ENCODE measurements at places on chromosomes 6 and 20. TPM values are rescaled to one million over a fixed set of nuclear protein-coding genes. Genes with fewer than 3 reads are reported as not detected.

GRCh38 chr6:3520281-3521230, 63.7 kb upstream of the SLC22A23 start:
- H3K27ac ChIP-seq: no peak overlapping the region
- H3K27me3 ChIP-seq: no peaks in the 10 kb centered on the region
- peaks cover 12% of the 10 kb centered on the region for H3K4me1 ChIP-seq

DNA sequence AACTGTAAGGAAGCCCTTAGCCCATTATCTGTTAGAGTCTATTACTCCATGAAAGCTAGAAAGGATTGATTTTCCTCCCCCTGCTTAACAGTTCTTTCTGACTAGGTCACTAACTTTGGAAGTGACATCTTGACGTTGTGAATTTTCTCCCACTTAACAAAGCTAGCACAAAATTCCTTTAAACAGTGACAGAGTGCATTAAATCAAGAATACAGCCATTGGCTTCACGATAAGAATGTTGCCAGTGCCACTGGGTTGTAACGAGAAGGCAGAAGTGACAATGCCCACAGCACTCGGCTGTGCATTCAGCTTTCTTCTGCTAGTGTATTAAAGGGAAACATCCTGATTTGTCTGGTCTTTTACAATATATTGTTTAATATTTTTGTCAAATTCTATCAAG, 182.7 kb upstream of the DTNBP1 start:
- H3K4me3 ChIP-seq: no peak overlapping the region
- no peaks in the 10 kb centered on the region for H3K27me3 ChIP-seq
- DNase-seq: no peak
- no peaks in the 10 kb centered on the region for H3K36me3 ChIP-seq
- H3K27ac ChIP-seq: no peak overlapping the region
- H3K4me1 ChIP-seq: no peaks in the 10 kb centered on the region

Gene FUT9
- not detected for total RNA-seq

GRCh38 chr6:166630462-166630861, 3.4 kb upstream of the RPS6KA2 start:
- H3K36me3 ChIP-seq: no peaks in the 10 kb centered on the region
- H3K4me1 ChIP-seq: peaks cover 23% of the 10 kb centered on the region
- no peak for DNase-seq
- H3K27me3 ChIP-seq: peaks cover 9% of the 10 kb centered on the region
- H3K27ac ChIP-seq: no peak overlapping the region

GRCh38 chr20:41307021-41307420, 10.5 kb downstream of the ZHX3 start:
- no peak for DNase-seq
- no peak overlapping the region for H3K4me3 ChIP-seq
- no peaks in the 10 kb centered on the region for H3K27me3 ChIP-seq
- H3K4me1 ChIP-seq: peaks cover 14% of the 10 kb centered on the region

- H3K27ac ChIP-seq: no peak overlapping the region
- H3K4me3 ChIP-seq: no peak overlapping the region
- H3K4me1 ChIP-seq: peaks cover 9% of the 10 kb centered on the region
- peak; percentile 20 for DNase-seq
- no peaks in the 10 kb centered on the region for H3K27me3 ChIP-seq
Observed at GRCh38 chr6:39980839-39981580, 46.7 kb upstream of the MOCS1 start.

Gene PDSS2
- 10.8 TPM for total RNA-seq

DNA sequence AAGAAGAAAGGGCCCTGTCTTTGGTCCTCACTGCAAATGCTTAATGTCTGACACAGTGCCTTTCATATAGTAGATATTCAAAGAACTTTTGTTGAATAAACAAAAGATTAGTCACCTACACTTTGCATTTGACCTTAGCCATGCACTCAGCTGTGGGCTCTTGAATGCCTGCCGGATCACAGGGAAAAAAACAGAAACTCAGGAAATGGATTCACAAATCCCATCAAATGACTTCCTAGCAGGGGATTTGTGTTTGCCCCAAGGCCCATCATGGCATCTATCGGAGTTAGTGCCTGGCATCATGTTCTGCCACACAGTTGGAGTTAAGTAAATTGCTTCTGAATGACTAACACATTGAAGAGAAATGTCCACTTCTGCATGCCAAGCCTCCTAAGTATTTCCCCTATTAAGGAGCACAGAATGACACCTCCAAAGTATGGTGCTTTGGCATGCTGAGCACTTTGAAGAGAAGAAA, 72.3 kb upstream of the DST start:
- H3K4me1 ChIP-seq: peaks cover 38% of the 10 kb centered on the region
- no peaks in the 10 kb centered on the region for H3K27me3 ChIP-seq
- DNase-seq: no peak
- no peak overlapping the region for H3K4me3 ChIP-seq
- no peaks in the 10 kb centered on the region for H3K36me3 ChIP-seq
- H3K27ac ChIP-seq: peak overlapping the region; percentile 46

DNA sequence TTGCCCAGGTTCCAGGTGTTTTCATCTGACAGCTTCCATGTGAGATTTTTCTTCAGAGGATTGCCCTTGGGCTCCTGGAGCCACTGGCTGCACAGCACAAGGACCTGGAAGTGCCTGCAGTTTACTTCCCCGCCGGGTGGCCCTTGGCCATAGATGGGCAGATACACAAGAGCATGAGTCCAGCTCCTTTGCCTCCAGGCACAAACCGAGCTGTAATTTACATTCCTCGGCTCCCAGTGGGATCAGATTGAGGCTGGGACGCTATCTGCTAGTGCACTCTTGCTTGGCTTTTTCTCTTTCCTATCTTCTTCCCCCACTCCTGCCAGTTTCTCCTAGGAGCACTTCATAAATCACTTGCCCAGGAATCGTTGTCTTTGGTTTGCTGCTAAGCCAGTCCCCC, 85.4 kb upstream of the RALY start:
- no peak for DNase-seq
- H3K27ac ChIP-seq: no peak overlapping the region
- no peaks in the 10 kb centered on the region for H3K27me3 ChIP-seq

DNA sequence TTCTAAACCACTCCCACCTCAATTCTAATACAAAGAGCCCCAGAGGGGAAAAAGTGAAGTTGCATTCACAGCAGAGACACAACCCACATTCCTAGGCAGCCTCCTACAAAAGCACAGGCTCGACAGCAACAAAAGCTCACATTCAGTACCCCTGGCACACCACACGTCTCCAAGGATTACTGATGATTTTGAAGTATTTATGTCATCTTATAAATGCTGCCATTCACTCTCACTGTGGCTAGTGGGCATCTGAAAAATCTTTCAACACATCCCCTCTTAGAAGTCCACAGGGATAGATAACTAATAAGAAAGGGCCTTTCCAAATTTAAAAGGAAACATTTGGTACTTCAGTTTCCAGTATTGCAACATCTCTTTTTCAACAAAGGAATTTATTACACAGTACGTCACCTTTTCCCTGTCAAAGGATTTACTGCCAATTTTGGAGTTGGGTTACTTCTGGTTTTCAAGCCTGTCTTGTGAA, 146.7 kb downstream of the TASP1 start:
- peaks cover 36% of the 10 kb centered on the region for H3K4me1 ChIP-seq
- no peaks in the 10 kb centered on the region for H3K36me3 ChIP-seq
- peak overlapping the region; percentile 23 for H3K27ac ChIP-seq
- no peak for DNase-seq
- H3K4me3 ChIP-seq: no peak overlapping the region

DNA sequence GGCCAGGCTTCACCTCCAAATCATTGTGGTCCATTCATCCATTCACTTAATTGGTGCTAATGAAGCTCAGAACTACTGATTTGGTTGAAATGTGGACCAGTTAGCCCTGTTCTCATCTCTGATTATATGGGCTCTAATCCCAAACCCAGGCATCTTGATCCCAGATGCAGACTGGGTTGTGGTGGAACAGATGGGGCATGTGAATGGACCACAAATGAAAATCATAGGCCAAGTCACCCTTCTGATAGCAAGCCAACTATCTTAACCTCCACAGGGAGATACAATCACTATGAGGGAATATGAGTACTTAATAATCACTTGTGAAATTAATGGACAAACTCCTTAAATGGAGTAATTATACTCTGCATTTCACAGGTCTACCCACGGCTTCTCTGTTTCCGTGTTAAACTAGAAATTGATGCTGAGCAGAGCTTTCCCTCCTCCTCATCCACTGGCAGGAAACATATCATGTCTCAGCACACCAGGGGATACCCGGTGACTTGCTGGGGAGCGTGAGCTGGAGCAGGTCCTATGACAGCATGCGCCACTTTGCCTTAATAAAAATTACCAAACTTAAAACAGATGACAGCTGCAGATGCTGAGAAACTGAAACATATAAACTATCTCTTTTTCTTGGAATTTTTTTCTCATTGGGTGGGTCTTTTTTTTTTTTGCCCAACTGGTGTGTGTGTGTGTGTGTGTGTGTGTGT, 108.8 kb upstream of the HEY2 start:
- no peaks in the 10 kb centered on the region for H3K4me1 ChIP-seq
- H3K36me3 ChIP-seq: no peaks in the 10 kb centered on the region
- no peak overlapping the region for H3K4me3 ChIP-seq
- H3K27ac ChIP-seq: no peak overlapping the region

Gene SYNGAP1
- total RNA-seq: 37.2 TPM

- H3K36me3 ChIP-seq: no peaks in the 10 kb centered on the region
- H3K27ac ChIP-seq: no peak overlapping the region
- no peak overlapping the region for H3K4me3 ChIP-seq
- no peaks in the 10 kb centered on the region for H3K27me3 ChIP-seq
- DNase-seq: no peak
Observed at GRCh38 chr6:160227038-160227768, 31.4 kb downstream of the SLC22A2 start.

- no peak overlapping the region for H3K27ac ChIP-seq
- H3K4me1 ChIP-seq: no peaks in the 10 kb centered on the region
- no peaks in the 10 kb centered on the region for H3K36me3 ChIP-seq
- no peak for DNase-seq
Observed at GRCh38 chr6:145313041-145313855, 422.1 kb downstream of the EPM2A start.

Gene BHLHE23
- total RNA-seq: not detected

GRCh38 chr20:4135385-4136077, 120.2 kb upstream of the RNF24 start:
- H3K4me1 ChIP-seq: peaks cover 6% of the 10 kb centered on the region
- peak overlapping the region; percentile 48 for H3K27ac ChIP-seq
- no peak overlapping the region for H3K4me3 ChIP-seq
- peak; percentile 30 for DNase-seq
- H3K36me3 ChIP-seq: no peaks in the 10 kb centered on the region

Gene TGM3
- not detected for total RNA-seq

- no peak for DNase-seq
- peaks cover 4% of the 10 kb centered on the region for H3K4me1 ChIP-seq
- H3K4me3 ChIP-seq: no peak overlapping the region
- H3K27me3 ChIP-seq: no peaks in the 10 kb centered on the region
Observed at GRCh38 chr6:80467408-80467807, 360.9 kb downstream of the BCKDHB start.

DNA sequence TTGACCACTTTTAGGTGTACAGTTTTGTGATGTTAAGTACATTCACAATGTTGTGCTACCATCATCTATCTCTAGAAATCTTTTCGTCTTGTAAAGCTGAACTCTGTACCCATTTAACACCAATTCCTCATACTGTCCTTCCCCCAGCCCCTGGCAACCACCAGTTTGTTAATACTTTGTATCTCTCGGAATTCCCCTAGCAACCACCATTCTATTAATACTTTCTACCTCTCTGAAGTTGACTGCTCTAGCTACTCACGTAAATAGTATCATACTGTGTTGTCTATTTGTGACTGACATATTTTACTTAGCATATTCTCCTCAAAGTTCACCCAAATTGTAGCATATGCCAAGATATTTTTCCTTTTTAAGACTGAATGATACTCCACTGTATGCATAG, 82.3 kb upstream of the CLDN20 start:
- H3K4me1 ChIP-seq: no peaks in the 10 kb centered on the region
- DNase-seq: no peak
- H3K4me3 ChIP-seq: no peak overlapping the region
- H3K27me3 ChIP-seq: no peaks in the 10 kb centered on the region
- no peak overlapping the region for H3K27ac ChIP-seq

- no peaks in the 10 kb centered on the region for H3K27me3 ChIP-seq
- no peaks in the 10 kb centered on the region for H3K36me3 ChIP-seq
- no peaks in the 10 kb centered on the region for H3K4me1 ChIP-seq
- DNase-seq: peak; percentile 11
- no peak overlapping the region for H3K27ac ChIP-seq
Observed at GRCh38 chr20:60341062-60341461, 382.8 kb downstream of the CDH26 start.

Gene PGC
- not detected for total RNA-seq

Gene CYP39A1
- 10.2 TPM for total RNA-seq

GRCh38 chr20:48747840-48748414, 79.9 kb downstream of the PREX1 start:
- H3K36me3 ChIP-seq: no peaks in the 10 kb centered on the region
- no peaks in the 10 kb centered on the region for H3K27me3 ChIP-seq
- no peak for DNase-seq

- no peaks in the 10 kb centered on the region for H3K36me3 ChIP-seq
- DNase-seq: no peak
- H3K4me3 ChIP-seq: no peak overlapping the region
- no peaks in the 10 kb centered on the region for H3K27me3 ChIP-seq
- H3K4me1 ChIP-seq: no peaks in the 10 kb centered on the region
- peak overlapping the region; percentile 49 for H3K27ac ChIP-seq
Observed at GRCh38 chr6:11586536-11586935, 49.0 kb downstream of the TMEM170B start.

GRCh38 chr6:29809249-29809648, 18.4 kb upstream of the HLA-G start:
- no peak for DNase-seq
- H3K27me3 ChIP-seq: peaks cover 17% of the 10 kb centered on the region
- no peaks in the 10 kb centered on the region for H3K4me1 ChIP-seq
- H3K36me3 ChIP-seq: no peaks in the 10 kb centered on the region
- no peak overlapping the region for H3K27ac ChIP-seq
- no peak overlapping the region for H3K4me3 ChIP-seq

GRCh38 chr6:152093711-152094110, 286.2 kb downstream of the ESR1 start:
- no peaks in the 10 kb centered on the region for H3K27me3 ChIP-seq
- H3K4me3 ChIP-seq: no peak overlapping the region
- no peak for DNase-seq

Data from transverse colon (tissue), 4 donors.